CD4-positive, alpha-beta T cell treated with Interleukin-4 for 1 hour (primary cell): ENCODE measurements at places on chromosomes 16 and 17.

- DNase-seq: no peak
These were observed 15.1 kb upstream of the LHX1 start for GRCh38 chr17:36922175-36922574.

DNA sequence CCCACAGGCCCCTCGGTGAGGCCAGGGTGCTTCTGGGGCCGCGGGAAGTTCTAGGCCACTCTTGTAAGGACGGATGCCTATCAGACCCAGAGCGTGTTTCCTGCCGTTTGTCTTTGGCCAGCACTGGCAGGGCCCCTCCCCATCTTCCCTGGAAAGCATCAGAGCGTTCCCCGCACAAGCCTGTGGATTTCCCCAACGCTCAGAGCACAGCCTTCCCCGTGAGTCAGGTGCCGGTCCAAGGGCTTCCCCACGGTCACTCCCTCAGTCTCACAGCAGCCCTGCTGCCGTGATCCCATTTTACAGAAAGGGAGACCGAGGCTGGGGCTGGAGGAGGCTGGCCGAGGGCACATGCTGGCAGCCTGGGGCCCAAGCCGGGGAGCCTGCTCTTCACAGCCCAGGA, 33.7 kb downstream of the CRISPLD2 start:
- no peak for DNase-seq

DNA sequence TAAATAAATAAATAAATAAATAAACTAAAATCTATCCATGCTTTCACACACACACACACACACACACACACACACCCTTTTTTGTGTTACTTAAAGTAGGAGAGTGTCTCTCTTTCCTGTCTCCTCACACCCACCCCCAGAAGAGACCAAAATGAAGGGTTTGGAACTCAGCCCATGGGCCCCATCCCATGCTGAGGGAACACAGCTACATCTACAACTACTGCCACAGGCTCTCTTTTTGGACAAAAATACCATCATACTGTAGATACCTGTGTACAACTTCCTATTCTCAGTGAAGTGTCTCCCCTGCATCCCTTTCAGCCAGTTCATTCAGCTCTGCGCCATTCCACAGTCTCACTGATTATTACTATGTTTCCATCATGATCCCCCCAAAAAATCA, 1.9 kb upstream of the HBA2 start:
- no peak for DNase-seq

DNA sequence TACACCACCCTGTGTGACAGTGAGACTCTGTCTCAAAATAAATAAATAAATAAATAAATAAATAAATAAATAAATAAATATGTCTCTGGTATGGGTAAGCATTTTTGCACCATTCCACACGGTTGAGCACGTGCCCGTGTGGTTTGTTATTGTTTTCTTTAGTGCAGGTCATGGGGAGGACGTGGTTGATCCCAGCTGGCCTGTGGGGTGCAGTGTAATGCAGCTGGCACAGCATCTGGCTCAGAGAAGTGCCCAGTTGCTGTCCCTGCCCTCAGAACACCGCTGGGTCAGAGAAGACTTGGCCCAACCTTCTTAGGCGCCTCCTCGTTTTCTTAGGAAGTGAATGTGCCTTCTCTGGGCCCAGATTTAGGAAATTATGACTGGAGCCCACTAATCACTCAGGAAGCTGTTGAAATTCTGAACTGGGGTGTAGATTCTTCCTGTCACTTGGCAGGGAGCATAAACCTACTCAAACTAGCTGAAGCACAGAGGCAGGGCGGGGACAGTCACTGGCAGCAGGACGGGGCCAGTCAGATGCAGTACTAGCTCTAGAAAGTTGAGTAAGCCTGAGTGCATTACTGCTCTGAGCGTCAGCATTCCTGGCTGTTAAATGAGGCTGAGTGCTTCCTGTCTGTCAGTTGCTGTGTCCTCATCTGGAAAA, 85.9 kb downstream of the SNX29 start:
- no peak for DNase-seq

- DNase-seq: peak; percentile 20
These were observed 47.5 kb downstream of the WNT3 start for GRCh38 chr17:46770818-46771560.

DNA sequence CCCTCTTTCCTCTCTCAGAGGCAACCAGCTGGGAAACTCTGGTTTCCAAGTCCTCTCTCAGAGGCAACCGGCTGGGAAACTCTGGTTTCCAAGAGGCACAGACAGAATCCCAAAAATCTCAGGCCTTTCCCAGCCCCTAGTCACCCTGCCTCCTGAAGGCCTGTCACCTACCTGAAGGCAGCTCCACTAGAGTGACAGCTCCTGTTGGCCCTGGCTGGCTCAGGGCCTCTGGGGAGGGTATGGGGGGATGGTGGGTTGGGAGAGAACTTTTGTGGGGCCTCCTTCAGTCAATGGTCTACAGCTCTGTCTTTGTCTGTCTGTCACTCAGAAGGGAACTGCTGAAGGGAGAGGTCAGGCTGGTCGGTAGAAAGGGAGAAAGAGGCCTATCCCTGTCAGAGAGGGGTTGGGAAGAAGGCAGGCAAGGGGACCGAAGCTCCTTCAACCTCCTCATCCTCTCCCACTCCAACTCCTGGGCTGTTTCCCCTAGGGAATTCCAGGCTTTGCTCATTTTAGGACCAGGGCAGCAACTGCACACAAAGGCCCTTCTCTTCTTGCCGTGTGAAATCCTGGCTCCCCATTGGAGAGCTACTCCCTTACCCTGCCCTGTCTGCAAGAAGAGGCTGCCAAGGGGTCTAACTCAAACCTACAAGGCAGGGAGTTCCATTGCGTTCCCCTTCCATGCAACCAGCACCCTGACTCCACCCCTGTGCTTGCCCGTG, 23.6 kb downstream of the COPZ2 start:
- DNase-seq: no peak
